ENCODE measurements at places on chromosomes 13 and 19.

GRCh38 chr19:14089662-14090508, 666 bp downstream of the SAMD1 start:
- DNase-seq: peak; percentile 53

GRCh38 chr13:27821566-27821965, 29.3 kb downstream of the GSX1 start:
- DNase-seq: no peak

GRCh38 chr19:56987184-56987583, 132.6 kb upstream of the USP29 start:
- DNase-seq: no peak

DNA sequence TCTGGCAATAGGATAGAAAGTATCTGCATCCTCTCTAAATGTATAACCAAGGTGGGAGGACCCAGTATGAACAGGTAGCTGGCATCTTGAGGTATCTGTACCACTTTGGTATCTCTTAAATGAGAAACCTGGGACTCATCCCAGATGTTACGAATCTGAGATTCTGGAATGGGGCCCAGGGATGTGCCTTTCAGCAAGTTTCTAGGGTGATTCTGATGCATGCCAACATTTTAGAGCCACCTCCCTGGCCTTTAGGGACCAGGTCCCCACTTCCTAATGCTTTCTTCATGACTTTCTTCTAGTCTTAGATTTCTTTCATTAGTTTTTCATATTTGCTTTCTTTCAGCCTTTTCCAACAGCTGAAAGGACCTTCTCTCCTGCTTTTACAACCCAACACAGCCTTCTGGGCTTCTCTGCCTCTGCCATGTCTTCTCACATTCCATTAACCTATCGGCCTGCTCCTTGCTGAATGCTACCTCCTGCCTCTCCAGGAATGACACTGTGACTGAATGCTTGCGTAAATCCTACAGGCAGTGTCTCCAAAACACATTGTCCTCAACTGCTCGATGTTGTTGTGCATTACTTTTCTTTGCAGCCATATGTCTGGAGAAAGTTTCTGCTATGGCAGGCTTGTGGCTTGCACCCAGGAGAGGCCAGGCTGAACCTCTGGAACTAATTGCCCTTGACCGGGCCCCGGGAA, 284.0 kb downstream of the DNAJC15 start:
- no peak for DNase-seq

DNA sequence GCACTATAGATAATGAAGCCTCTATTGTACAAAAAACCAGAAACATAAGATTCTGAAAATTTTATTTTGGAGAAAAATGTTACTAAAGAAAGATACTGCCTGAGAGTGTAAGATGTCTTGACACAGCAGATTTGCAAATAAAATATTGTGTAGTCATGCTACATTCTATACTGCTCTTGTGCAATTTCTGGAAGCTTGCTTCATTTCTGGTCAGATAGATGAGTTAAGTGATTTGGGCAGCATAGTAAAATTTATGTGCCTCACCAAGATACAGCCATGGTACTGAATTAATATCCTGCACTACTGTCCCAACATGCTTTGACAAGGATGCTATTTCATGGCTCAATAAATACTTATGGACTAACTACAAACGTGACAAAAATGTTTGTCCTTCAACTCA, 55.1 kb upstream of the STARD13 start:
- no peak for DNase-seq

- no peak for DNase-seq
Measured at GRCh38 chr19:28961772-28962500, 251.0 kb downstream of the UQCRFS1 start.

DNA sequence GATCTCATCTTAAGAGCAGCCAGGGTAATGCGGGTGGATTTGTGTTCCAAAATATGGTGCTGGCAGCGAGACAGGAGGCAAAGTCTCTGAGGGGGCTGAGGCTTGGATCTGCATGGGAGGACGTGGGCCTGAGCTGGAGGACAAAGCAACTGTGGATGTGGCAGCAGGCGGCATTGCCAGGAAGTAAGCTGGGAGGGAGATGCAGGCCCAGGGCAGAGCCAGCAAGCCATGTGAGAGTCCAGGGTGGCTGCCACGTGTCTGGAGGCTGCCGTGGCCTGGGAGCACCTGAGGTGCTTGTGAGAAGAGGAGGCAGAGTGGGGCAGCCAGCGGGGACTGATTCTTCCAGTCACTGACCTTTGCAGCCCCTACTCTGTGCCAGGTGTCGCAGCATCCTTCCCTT, 52.0 kb downstream of the DPF1 start:
- no peak for DNase-seq

DNA sequence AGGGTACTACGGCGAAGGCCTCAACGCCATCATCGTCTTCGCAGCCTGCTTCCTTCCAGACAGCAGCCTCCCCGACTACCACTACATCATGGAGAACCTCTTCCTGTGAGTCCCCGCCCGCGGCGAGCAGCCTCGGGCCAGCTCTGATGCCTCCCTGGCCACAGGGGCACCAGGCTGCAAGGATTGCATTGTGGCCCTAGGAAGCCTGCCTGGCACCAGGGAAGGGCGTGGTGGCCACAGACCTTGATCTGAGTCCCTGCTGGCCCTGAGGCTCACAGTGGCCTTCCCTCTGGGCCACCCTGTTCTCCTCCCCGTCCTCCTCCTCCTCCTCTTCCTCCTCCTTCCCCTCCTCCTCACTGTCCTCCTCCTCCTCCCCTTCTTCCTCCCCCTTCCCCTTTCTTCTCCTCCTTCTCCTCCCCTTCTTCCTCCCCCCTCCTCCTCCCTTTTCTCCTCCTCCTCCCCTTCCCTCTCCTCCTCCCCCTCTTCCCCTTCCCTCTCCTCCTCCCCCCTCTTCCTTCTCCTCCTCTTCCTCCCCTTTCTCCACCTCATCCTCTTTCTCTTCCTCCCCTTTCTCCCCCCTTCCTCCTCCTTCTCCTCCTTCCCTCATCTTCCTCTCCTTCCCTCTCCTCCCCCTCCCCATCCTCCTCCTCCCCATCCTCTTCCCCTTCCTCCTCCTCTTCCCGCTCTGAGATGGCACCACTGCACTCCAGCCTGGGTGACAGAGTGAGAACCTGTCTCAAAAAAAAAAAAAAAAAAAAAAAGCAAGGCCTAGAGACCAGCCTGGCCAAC, 24.4 kb upstream of the NMRK2 start:
- no peak for DNase-seq
